ENCODE measurements at places on chromosomes 2 and 18.

DNA sequence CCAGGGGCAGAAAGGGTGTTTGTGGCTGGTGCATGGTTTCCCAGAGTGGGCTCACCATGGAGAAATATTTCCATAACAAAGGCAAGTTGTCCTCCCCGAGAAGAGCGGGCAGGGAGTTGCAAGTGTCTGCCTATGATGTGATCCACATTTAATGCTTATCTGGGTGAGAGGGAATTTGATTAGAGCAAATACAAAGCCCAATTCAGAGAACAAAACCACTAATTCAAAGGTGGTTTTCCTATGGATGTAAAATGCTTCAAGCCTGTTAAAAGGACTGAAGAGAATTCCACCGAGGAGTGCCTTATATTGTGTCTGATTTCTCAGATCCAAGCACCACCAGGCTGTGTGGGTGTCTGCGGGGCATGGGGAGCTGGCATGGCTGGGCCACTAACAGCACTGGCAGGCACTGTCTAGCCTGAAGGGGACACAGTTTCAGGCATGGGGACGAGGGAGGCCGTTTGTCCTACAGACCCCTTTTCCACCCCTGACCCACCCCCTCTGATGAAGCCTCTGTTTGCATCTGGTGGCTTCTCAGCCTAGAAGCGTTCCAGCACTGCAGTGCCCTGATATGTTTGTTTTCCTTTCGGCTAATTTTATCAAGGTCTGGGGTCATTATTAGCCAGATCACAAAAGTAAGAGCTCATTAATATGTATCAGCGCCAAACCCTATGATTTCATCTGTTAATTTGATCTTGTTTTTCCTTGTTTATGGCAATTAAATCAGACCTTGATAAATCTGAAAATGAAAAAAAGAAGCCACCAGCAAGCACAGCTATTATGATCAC lies 357.3 kb downstream of the HRH4 start:
- no peak for DNase-seq

GRCh38 chr2:114550895-114551793 lies 108.7 kb downstream of the DPP10 start:
- DNase-seq: peak; percentile 45

- no peak for DNase-seq
Measured at GRCh38 chr18:45749918-45750689, 26.1 kb downstream of the SLC14A1 start.

DNA sequence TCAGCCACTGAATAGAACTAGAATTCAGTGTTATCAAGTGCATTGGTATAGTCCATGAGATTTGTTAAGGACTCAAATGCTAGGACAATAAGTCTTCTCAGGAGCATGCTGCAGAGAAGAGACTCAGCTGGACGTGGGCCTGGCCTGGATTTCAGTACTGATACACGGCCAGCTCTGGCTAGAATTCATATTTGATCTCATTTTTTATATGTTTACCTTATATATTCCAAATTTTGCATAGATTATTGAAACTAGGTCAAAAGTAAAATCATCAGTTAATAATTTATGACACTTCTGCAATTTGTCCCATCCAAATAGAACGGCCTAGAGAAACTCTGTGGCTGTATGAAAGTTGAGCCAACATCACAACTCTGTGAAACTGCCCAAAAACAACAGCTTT lies 262.0 kb downstream of the DLGAP1 start:
- DNase-seq: no peak

GRCh38 chr18:7766817-7767216 lies 199.7 kb downstream of the PTPRM start:
- DNase-seq: no peak

- DNase-seq: no peak
Measured at GRCh38 chr2:182937870-182938269, 71.4 kb upstream of the FRZB start.

- DNase-seq: no peak
Measured at GRCh38 chr18:2926528-2926927, 79.7 kb downstream of the EMILIN2 start.

DNA sequence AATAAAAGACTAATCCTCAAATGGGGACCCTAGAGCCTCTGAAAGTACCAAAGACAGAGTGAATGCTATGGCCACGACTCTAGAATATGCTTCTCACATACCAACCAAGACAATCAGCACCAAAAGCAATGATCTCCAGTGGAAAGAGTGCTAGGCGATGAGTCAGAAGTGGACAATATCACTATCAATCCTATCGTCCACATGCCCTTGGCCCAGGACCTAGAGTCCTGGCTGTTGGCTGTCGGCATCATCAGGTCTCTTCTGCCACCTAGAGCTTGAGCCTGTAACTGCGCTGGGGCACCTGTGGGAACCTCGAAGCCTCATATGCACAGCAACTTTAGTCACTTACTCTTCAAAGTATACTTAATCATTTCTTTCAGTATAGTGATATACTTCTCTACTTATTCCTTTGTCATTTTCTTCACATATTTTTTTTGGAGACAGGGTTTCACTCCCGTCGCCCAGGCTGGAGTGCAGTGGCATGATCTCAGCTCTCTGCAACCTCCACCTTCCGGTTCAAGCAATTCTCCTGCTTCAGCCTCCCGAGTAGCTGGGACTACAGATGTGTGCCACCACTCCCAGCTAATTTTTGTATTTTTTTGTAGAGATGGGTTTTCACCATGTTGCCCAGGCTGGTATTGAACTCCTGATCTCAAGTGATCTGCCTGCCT lies 29.7 kb downstream of the NOL10 start:
- peak; percentile 68 for DNase-seq

- no peak for DNase-seq
Measured at GRCh38 chr2:242011991-242012764, 142.6 kb downstream of the RTP5 start.

DNA sequence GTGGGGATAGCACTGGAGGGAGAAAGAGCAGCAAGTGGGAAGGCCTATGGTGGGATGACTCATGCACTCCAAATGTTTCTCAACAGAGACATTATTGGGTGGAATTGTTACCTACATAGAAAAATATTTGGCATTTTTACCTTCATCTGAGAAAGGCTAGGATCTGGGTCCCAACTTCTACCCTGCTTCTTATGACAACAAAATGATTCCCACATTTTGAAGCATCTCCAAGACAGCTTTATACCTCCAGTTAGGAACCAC lies 908.9 kb upstream of the GYPC start:
- DNase-seq: no peak

DNA sequence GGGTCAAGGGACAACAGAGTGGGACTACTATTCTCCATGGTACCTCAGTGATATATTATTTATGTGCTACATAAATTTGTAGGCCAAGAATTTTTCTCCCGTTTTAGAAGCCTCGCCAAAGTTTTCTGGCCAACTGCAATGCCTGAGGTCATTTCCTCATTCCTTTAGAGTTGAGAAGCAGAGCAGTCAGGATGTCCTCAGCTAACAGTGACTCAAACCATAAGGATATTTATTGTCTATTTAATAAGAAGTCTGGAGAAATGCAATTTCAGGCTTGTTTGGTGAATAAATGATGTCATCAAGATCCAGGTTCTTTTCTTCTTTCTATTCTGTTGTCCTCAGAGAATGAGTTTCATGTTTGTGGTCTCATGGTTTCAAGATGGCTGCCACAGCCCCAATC lies 91.0 kb downstream of the ADCYAP1 start:
- no peak for DNase-seq

- DNase-seq: no peak
Measured at GRCh38 chr2:17036361-17036760, 370.7 kb upstream of the CYRIA start.

- no peak for DNase-seq
Measured at GRCh38 chr2:17184512-17184911, 333.7 kb downstream of the RAD51AP2 start.

DNA sequence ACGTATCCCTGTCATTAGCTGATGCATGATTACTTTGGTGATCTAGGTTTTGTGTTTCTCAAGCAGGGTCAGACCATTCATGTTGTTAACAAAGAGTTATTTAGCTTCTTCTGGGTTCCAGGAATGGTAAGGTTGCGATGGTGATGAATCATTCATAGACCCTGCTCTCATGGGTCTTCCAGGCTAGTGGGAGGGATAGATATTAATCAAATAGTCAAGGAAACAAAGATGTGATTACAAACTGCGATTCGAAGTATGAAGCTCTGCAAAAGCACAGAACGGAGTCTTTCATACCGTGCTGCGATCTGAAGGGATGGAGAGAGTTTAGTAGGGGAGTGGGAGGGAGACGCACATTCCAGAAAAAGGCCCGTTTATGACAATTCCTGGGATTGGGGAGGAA lies 42.1 kb downstream of the CAVIN2 start:
- no peak for DNase-seq

GRCh38 chr2:208013285-208014178 lies 11.8 kb downstream of the PLEKHM3 start:
- DNase-seq: peak; percentile 42

DNA sequence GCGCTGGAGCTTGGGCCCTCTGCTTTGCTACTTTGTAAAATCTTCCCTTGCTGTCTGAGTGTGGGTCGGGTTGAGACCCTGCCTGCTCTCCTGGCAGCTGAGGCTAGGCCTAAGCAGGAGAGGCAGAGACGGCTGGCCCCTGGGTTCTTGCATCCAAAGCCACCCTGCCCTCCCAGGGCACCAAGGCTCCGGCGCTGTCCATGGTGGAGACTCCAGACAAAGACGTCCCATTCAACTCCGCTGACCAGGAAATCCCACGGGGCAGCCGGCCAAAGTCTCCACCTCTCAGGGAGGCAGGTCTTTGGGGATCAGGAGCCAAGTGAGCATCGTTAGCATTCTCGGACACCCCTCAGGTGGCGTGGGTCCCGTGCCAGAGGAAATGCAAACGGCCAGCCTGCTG lies 2.6 kb upstream of the PRLH start:
- DNase-seq: no peak

GRCh38 chr18:29084120-29084519 lies 907.2 kb upstream of the CDH2 start:
- DNase-seq: no peak

- DNase-seq: no peak
Measured at GRCh38 chr2:83172841-83173240, 1286.2 kb downstream of the SUCLG1 start.

DNA sequence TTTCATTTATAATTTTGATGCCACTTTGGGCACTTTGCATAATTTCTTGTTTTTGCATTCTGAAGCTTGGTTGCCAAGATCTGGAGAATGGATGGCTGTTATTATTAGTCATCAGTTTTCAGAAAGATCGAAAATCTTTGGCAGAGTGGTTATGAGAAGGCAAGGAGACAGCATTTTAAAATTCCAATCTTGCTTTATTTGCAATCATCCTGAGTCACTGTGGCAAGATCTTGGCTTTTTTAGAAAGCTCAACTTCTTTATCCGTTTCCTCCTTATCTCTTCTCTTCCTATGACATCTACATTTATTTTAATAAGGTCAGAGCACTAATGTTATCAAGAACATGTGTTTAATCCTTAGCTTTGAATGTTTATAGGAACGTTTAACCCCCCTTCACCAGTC lies 31.1 kb upstream of the EIF2AK3 start:
- no peak for DNase-seq

DNA sequence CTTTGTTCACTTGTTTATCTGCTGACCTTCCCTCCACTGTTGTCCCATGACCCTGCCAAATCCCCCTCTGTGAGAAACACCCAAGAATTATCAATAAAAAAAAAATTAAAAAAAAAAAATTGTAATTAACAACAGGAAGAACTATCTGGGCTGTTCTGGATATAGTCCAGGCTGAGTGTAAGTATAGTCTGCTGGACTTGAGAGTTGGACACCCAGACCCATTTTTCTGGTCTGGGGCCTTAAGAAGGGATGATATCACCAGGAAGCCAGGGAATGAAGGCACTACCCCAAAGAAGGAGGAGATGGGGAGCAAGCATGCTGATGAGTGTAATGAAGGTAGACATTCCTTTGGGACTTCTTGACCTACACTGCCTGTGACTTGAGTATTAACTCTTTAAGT lies 72.1 kb upstream of the ZFP36L2 start:
- no peak for DNase-seq

DNA sequence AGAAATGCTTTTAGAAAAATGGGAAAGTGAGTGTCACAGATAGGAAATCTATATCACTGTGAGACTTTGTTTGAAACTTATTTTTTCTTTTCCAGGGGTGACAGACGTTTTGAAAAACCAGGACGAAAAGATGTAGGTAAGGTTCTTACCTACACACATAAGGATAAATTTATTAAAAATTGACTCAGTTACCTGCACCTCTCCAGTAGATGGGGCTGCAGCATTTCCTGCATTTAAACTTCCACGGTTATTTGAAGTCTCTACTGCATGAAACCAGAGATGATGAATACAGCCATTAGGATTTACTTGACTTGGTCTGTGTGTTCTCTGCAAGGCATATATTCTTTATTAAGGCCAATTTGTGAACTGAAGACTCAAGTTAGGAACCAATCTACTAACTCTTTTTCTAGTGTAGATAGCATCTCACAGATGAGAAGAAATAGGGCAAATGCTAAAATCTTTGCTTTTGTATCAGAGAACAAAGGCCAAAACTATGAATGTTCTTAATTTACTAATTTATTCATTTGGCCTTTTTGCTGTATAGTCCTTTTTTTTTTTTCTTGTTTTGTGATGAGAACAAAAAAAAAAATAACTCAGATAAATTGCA lies 15.0 kb downstream of the KCNJ13 start:
- peak; percentile 47 for DNase-seq

DNA sequence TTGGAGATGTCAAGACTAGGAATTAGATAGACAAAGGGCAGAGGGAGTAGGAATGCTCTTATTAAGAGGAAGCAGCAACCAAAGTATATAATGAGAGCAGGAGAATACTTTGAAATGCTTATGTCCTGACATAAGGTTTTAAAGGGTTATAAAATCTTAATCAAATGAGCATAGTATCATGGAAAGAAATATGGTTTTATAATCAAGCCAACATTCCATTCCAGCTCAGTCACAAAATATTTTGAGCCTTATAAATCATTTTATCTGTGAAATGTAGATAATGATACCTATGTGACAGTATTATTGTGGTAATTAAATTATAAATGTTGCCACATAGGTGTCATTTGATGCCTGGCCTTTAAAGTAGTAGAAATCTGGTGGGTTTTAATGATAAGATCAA lies 17.6 kb downstream of the VSNL1 start:
- no peak for DNase-seq

DNA sequence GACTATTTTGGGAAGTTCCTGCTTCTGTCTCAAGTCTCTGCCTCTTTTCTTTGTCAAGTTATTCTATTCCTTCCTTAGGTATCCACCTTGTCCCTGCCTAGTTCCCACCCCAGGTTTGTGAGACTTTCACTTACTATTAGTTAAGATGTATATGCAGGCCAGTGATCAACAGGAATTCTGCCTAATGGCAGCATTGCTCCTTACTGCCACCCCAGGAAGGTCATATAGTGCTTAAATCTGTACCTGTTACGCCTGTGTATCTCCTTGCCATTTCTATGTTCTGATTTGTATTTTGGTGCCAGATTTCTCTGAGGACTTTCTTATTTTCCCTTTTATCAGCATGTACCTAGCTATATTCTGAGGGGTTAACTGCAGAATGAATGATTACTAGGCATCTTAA lies 746.0 kb upstream of the TMEFF2 start:
- DNase-seq: no peak

DNA sequence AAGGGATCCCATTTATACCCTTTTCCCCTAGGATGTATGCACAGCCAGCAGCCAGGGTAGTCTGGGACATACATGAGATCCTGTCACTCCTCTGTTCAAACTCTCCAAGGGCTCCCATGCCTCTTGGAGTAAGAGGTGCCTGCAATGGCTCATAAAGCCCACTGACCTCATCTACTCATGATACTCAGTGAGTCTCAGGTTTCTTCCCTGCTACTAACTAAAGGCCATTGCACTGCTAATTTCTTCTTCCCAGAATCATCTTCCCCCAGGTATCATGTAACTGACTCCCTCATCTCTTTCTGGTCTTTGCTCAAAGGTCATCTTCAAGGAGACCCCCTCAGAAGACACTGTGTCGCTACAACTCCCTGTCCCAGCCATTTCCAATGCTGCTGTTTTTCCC lies 68.2 kb downstream of the CCBE1 start:
- no peak for DNase-seq

Data from activated CD8-positive, alpha-beta T cell treated with anti-CD3 and anti-CD28 coated beads for 36 hours (primary cell).